ENCODE measurements at places on chromosomes 3 and 15. TPM values are rescaled to one million over a fixed set of nuclear protein-coding genes. Genes with fewer than 3 reads are reported as not detected.

The PTX3 gene
- 1,917 TPM for total RNA-seq

The POLR2M gene
- 319 TPM for total RNA-seq

The ACKR2 gene
- total RNA-seq: not detected

The PAK6 gene
- 0.56 TPM for total RNA-seq

The MYZAP gene
- not detected for total RNA-seq

Data from regular cardiac myocyte (primary cell).